ENCODE measurements at places on chromosomes 12 and 14. TPM values are rescaled to one million over a fixed set of nuclear protein-coding genes. Genes with fewer than 3 reads are reported as not detected.
A peak's percentile ranks its signal among the peaks of the same experiment; 100 is the strongest.

The NAA25 gene
- 16.9 TPM for total RNA-seq

The CLEC7A gene
- not detected for total RNA-seq

The KLRC4 gene
- total RNA-seq, result not detected

GRCh38 chr14:97023871-97024270 is 226.7 kb downstream of the VRK1 start:
- no peak for DNase-seq

DNA sequence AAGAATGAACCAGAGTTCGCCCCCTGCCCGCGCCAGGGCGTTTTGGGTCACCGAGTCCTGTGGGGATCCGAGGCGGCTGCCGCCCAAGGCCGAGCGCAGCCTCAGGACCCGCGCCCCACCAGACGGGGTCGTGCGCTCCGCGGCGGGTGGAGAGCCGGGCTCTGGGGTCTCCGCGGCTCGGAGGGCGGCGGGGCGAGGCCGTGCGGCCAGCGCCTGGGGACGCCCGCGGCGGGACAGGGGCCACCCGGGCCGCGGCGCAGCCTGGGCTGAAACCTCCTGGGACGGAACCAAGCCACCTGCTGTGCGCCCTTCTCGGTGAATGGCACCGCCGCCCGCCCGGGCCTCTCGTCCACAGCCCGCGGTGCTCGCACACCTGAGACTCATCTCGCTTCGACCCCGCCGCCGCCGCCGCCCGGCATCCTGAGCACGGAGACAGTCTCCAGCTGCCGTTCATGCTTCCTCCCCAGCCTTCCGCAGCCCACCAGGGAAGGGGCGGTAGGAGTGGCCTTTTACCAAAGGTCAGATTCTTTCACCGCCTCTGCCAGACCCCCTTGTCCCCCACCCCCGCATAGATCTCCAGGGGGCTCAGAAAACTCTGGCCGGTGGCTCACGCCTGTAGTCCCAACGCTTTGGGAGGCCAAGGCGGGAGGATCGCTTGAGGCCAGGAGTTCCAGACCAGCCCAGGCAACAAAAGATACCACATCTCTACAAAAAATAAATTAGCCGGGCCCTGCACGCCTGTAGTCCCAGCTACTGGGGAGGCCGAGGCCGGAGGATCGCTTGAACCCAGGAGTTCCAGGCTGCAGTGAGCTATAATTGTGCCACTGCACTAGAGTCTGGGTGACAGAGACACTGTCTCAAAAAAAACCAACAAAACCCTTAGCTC is 901 bp downstream of the B3GNT4 start:
- no peak for DNase-seq

DNA sequence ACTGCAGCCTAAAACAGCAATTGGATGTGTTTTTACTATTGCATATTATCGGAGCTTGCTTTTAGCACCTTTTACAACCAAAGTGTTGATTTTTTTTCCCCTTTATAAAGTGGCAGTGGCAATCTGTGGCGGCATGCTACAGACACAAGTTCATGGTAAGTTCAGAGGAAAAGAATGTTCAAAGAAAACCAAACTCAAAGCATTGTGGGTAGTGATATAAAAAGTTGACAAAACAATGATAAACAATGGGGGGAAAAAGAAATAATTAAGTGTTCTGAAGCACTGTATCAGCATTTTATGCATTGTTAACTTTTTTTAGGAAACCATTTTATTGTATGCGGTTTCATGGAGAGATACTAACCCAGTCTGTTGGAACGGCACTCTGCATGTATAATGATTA is 492.0 kb upstream of the SOX5 start:
- DNase-seq, result no peak

- DNase-seq, result peak; percentile 33
These were observed 23.8 kb upstream of the PHC1 start for GRCh38 chr12:8890313-8891085.

DNA sequence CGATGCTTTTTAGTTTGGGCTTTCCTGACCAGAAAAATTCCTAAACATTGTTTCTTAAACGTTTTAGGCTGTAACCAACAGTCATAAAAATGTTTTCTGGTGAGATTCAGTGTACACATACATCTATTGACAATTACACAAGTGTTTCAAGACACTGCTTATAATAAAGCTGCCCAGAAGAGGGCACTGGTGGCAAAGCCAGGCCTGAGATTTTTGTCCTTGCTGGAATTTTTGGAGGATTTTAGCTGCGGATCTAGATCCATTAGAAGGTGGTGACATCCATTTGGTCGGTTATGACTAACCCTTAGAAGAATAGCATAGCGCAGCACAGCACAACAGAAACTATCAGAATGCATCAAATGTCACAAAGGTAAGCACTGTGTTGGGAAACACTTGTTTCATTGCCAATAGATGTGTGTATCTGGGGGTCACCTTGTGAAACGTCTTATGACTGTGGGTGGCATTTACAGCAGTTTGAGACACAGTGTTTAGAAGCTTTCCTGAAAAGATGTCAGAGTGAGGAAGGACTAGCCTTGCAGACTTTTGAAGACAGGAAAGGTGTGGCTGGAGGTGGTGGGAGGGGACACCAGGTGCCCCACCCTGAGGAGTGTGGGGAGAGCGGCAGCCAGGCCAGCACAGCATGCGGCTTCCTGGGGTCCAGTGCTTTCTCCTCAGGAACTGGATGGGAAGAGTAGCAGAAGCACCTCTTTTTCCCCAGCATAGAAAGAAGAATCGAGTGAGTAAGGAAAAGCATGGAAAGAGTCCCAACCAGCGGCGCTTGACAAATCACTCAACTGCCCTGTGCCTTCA is 54.7 kb upstream of the FKBP4 start:
- DNase-seq, result peak; percentile 50

- DNase-seq, result no peak
These were observed 1.8 kb upstream of the FAM222A start for GRCh38 chr12:109711596-109712461.

DNA sequence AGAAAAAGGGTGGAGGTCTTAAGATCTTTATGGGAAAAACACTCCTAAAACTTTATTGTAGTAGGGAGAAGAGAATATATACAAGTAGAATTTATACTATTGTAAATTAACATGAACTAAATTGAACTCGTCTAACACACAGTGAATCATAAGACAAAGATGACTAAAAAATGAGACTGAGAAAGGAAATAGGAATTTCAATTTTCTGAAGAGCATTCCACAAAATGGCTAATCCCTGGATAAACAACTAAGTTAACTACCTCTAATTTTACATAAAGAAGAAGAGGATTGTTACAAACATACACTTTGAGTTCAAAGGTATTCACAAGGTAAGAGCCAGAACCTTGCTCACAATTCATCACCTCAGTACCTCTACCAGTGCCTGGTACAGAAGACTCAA is 2.0 kb downstream of the MAP4K5 start:
- peak; percentile 47 for DNase-seq

- no peak for DNase-seq
These were observed 86.6 kb upstream of the TRAF3 start for GRCh38 chr14:102690509-102691286.

All from fibroblast of lung (primary cell).